GF-D8 (cell line): ENCODE measurements at places on chromosomes 12 and 14.

- no peak for DNase-seq
Observed at GRCh38 chr14:78307671-78308070, 137.5 kb downstream of the NRXN3 start.

GRCh38 chr14:33556382-33557121, 394.3 kb downstream of the EGLN3 start:
- DNase-seq, result no peak

DNA sequence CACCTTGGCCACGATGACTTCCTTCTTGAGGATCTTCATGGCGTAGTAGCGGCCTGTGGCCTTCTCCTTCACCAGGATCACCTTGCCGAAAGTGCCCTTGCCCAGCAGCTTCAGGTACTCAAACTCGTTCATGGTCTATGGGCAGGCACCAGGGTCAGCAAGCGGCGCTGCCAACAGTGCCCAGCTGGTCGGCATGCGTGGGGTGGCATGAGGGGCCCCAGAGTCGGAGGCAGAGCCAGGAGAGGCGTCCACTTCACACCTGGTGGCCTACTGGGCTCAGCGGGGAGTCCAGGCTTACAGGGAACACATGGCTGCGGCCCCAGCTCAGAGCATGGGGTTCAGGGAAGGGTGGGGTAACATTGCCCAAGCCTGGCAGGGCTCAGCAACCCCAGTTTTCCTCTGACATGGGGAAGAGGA, 20.5 kb downstream of the AKT1 start:
- no peak for DNase-seq

GRCh38 chr12:93403988-93404803, 26.5 kb downstream of the NUDT4 start:
- no peak for DNase-seq

DNA sequence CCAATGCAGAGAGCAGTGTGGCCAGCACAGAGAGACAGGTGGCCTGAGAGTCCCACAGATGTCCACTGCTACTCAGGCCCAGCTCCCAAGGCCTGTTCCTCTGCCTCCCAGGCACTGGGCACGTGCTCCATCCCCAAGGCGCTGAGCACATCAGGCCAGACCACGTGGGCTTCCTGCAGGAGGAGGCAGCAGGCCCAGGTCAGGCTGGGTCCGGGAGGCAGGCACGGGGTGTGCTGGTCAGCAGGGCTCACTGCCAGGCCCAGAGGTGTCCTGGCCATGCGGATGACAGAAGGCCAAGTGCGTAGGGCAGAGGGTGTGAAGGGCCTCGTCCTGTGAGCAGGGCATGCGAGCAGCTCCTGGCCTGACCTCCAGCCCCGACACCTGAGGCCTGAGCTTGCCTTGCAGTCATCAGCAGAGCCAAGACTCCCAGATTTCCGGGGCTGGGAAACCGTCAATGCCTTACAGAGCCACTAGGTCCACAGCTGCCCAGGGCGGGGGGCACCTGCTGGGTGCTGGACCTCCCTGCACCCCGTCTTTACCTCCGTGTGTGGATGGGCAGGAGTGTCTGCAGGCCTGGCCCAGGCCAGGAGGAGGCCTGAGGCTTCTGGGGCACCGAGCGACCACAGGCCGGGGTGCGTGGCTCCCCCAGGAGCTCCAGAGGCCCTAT, 14.9 kb downstream of the TRMT61A start:
- DNase-seq, result no peak
